GOT3 (cell line): ENCODE measurements at places on chromosomes 5 and 9.

GRCh38 chr5:150263801-150264621, 25.6 kb downstream of the CAMK2A start:
- peak; percentile 28 for DNase-seq

DNA sequence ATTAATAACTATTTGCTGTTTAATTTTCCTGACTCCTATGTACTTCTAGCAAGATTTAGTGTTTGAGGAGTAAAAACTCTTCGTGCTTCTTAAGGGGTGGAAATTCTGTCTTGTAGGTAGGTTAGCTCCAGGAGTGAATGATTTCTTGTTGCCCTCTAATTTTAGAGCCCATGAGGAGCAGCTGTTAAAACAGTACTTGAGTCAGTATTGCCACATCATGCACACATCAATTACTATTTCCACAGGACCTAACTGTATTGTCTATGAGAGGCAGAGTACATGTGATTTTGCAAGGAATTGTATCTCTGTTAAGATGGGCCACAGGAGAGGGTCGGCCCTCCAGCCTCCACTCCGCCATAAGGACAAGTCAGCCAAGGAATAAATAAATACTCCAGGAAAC, 91.2 kb downstream of the PDZD2 start:
- no peak for DNase-seq

- DNase-seq: no peak
Observed at GRCh38 chr5:170752257-170753215, 31.0 kb upstream of the GABRP start.

GRCh38 chr9:93612796-93613154, 36.4 kb downstream of the PHF2 start:
- no peak for DNase-seq

DNA sequence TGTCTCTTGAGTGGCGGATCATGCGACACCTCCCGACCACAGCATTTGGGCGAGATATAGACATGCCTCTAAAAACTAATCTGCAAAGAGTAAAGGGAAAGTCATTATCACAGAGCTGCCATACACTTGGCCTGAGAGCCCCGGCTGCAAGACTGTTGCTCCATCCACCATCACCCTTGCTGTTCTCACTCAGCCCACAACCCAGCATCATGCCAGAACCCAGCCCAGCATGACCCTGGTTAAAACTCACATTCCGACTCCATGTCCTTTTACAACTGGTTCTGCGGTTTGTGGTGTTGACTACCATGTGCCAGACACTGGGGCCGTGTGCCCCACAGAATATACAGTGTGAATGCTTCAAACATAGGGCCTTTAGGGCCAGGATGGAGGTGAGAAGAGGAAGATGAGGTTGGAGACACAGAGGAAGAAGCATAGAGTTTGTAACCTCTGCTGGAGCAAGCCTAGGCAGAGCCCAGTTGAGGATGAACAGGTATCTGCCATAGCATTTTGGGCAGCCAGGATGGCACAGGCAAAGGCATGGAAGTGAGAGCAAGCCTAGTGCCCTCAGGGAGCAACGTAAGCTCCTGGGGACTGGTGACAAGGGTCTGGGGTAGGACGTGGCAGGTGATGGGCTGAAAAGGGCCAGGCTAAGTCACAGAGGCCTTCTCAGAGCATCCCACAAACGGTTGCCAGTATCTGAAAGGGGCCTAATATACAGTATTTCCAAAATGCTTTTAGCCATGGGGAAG, 37.5 kb upstream of the SMU1 start:
- DNase-seq: no peak

GRCh38 chr9:89536145-89536574, 38.2 kb upstream of the SEMA4D start:
- DNase-seq: no peak

DNA sequence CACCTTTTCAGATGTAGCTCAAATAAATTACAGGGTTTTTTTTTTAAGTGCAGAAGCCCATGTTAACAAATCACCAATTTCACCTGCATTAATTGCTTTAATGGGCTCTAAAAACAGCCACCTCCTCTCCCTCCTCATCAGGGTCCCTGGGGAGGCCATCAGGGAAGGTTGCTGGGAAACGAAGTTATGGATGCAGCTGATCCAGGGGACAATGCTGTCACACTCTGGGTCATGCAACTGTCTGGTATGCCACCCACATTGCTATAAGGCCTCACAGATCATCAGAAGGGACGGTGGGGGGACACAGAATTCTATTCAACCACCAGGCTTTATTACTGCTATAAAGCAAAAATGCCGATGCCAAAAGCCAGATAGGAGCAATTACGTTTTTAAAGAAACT, 9.3 kb downstream of the WHRN start:
- no peak for DNase-seq

DNA sequence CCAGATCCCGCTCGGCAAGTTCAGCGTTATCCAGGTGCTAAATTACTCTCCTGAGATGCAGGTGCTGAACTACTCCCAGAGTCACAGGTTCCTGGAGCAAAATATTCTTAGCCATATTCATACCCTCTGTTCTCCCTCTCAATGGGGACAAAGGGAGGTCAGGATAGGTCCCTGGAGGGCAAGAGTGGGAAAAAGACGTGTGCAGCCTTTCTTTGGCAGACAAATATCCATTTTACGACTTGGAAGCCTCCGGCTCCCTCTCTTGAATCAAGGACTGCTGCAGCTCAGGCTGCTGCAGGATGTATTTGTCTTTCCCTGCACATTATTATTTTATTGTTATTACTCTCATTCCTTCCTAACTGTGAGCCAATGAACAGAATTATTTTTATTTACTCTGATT, 590.2 kb downstream of the NR2F1-AS1 start:
- no peak for DNase-seq

- DNase-seq: no peak
Observed at GRCh38 chr9:35112257-35113020, 3.2 kb downstream of the ATOSB start.

- DNase-seq: no peak
Observed at GRCh38 chr5:38447786-38448185, 108.7 kb downstream of the LIFR start.
